Cardiac fibroblast (primary cell): ENCODE measurements at places on chromosomes 13 and 19.

GRCh38 chr19:17532557-17532956 lies 21.1 kb downstream of the PGLS start:
- DNase-seq, result no peak

GRCh38 chr13:80196756-80197155 lies 144.2 kb downstream of the SPRY2 start:
- peak; percentile 37 for DNase-seq

- DNase-seq, result no peak
Measured at GRCh38 chr13:28658539-28658795, 463 bp upstream of the POMP start.

- DNase-seq, result peak; percentile 19
Measured at GRCh38 chr13:96141032-96141431, 51.1 kb downstream of the HS6ST3 start.

- no peak for DNase-seq
Measured at GRCh38 chr13:106522112-106522705, 13.3 kb downstream of the EFNB2 start.

GRCh38 chr19:18202778-18203407 lies 949 bp downstream of the RAB3A start:
- DNase-seq, result peak; percentile 25

- DNase-seq, result no peak
Measured at GRCh38 chr13:21911646-21912298, 240.9 kb downstream of the FGF9 start.

DNA sequence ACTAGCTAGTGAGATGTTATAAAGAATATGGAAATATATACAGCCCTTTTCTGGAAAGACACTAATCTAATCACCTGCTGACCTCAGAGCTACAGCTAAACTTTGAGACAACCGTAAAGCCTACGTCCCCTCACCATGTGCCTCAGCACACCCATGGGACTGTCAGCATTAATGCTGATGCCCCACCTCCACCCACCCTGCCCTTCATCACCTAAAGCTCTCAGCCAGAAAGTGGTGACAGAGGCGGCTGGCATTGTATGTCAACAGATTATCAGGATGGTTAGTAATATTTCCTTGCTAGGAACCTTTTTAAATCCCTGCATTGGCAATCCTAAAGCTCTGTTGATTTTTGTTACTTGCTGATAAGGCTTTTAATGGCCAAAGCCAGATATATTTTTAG lies 1177.9 kb downstream of the DIAPH3 start:
- DNase-seq, result no peak

DNA sequence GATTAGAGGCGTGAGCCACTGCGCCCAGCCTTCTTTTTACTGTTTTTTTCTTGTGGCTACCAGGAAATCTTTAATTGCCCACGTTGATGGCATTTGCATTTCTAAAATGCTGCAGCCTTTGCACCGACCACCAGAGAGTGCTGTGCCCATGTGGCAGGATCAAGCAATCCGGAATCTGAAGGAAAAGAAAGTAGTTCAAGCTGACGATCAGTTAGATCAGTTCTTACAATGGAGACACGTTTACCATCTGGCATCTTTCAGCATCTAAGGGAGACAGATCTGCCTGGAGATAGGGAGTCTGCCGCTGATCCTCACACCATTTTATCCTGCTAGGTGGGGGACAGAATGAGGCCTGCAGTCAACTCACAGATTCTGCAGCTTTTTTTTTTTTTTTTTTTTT lies 19.9 kb downstream of the TINCR start:
- peak; percentile 39 for DNase-seq
